ENCODE measurements at places on chromosomes 5 and 9.

GRCh38 chr9:116149844-116150243 is 3.7 kb upstream of the PAPPA start:
- DNase-seq, result peak; percentile 41

GRCh38 chr5:79135790-79136553 is 24.4 kb downstream of the BHMT start:
- DNase-seq, result no peak

DNA sequence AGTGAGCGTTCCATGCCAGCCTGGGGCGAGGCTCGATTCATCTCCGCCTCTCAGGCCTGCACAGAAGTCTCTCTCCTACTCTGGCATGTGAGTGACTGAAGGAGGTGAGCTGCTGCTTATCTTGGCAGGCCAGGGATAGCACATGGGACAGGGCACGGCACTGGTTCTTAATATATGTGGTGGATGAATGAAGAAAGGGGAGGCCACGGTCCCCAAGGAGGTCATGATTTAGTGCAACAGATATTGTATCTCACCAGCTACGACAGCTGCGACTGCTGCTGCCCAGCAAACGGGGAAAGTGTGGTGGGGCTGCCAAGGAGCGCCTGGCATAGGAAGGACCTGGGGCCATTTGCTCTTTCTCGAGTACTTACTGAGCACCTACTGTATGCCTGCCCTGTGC is 19.3 kb upstream of the MAPK9 start:
- peak; percentile 76 for DNase-seq

DNA sequence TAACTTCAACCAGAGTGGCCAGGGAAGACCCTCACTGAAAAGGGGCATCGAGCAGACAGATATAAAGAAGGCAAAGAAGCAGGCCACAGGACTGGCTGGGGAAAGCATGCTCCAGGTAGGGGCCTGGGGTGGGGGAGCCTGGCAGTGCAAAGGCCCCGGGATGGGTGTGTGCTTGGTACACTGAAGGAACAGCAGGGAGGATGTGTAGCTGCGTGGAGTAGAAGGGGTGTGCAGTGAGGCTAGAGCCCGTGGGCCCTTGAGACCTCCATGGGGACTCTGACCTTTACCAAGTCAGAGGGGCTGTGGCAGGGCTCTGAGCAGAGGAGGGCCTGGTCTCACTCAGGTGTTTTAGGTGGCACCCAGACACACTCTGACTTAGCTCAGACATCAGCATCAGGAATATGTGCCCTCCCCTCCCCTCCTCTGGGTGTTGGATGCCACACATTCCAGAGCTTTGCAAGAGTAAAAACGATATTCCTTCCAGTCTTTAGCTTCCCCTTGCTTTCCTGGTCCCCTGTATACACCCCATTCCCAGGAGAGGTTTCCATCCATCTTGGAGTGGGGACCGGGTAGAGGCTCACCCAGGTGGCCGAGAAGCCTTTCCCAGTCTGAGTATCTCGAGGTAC is 7.6 kb downstream of the TRIM7 start:
- no peak for DNase-seq

DNA sequence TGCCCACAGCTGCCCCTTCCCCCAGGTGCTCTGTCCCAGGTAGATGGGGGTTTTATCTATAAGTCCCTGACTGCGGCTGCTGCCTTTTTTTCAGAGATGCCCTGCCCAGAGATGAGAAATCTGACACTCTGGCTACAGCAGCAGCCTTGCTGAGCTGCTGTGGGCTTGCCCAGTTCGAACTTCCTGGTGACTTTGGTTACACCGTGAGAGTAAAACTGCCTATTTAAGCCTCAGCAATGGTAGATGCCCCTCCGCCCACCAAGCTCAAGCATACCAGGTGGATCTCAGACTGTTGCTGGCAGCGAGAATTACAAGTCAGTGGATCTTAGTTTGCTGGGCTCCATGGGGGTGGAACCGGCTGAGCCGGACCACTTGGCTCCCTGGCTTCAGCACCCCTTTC is 56.8 kb downstream of the MINAR2 start:
- DNase-seq, result no peak

DNA sequence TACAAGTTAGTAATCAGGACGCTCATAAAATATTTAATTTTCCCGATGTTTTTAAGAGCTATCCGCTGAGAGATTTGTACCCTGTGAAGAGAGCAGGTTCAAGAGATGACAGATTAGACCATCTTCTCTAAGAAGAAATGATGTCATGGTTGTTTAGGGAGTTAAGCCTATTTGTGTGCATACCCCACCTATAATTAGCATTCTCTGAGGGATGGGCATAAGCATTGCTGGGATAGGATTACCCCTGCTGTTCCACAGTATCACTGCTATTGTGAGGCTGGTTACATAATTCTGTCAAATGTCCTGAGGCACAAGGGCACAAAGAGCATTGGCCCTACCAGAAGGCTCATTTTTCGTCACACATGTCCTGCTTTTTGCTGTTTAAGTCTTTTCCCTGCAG is 687.0 kb downstream of the CETN3 start:
- no peak for DNase-seq

DNA sequence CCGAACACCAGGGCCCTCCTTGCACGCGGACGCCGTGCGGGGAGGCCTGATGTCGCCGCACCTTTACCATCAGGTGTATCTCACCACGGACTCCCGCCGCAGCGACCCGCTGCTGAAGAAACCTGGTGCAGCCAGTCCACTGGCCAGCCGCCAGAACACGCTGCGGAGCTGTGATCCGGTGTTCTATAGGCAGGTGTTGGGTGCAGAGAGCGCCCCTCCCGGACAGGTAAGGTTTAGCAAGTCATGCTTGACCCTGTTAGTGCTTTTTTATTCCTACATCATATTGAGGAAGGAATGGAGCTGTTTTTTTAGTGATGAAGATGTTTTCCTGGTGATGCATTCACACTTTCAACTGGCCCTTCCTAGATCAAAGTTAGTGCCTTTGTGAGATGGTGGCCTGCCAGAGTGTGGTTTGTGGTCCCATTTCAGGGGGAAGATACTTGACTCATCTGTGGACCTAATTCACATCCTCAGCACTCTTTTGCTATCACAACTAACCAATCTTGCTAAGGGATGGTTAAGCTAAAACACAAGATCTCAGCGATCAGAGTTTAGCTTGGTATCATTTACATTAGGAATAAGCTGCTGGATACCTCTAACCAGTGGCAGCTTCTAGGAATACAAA is 2.7 kb downstream of the PCDHGC3 start:
- DNase-seq, result no peak

- no peak for DNase-seq
These were observed 222.7 kb downstream of the ELAVL2 start for GRCh38 chr9:23603311-23603710.

GRCh38 chr9:71859939-71860338 is 51.1 kb downstream of the ABHD17B start:
- no peak for DNase-seq

GRCh38 chr9:2526071-2526828 is 95.3 kb upstream of the VLDLR start:
- DNase-seq, result no peak

GRCh38 chr5:39437467-39437866 is 12.7 kb upstream of the DAB2 start:
- DNase-seq, result no peak

DNA sequence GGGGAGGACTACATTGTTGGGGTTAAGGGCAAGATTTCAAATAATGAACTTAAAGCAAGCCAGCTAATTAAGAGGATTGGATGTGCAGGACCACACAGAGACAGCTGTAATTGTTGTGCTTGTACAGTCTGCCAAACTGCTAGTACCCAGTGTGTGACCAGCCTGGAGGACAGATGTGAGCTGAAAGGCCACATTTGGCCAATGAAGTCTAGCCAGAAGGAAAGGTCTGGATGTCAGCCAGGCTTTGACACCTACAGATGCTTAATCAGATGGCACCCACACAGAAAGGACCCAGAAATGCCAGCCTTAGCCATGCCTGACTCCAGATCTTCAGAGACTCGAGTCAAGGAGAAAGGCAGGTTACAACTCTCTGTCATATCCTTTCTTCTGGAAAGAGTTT is 491.1 kb downstream of the KIF4B start:
- no peak for DNase-seq

DNA sequence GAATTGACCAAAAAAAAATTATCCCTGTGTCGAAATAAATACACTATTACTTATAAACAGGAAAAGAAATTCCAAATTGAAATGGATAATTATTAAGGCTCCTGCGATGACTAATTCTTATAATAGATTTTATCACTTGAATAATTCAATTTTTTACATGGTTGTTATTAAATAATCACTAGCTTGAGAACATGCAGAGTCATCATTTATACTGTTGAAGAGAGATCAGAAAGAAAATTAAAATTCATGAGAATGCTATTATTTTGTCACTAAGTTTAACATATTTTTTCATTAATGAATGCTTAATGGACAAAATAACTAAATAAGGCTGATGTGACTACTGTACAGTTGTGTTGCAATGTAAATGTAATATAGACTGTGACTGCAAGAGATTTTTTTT is 1011.3 kb upstream of the C9orf72 start:
- no peak for DNase-seq
